Prostate gland (tissue), 2 donors: ENCODE measurements at places on chromosomes 6 and 20. TPM values are rescaled to one million over a fixed set of nuclear protein-coding genes. Genes with fewer than 3 reads are reported as not detected.

DNA sequence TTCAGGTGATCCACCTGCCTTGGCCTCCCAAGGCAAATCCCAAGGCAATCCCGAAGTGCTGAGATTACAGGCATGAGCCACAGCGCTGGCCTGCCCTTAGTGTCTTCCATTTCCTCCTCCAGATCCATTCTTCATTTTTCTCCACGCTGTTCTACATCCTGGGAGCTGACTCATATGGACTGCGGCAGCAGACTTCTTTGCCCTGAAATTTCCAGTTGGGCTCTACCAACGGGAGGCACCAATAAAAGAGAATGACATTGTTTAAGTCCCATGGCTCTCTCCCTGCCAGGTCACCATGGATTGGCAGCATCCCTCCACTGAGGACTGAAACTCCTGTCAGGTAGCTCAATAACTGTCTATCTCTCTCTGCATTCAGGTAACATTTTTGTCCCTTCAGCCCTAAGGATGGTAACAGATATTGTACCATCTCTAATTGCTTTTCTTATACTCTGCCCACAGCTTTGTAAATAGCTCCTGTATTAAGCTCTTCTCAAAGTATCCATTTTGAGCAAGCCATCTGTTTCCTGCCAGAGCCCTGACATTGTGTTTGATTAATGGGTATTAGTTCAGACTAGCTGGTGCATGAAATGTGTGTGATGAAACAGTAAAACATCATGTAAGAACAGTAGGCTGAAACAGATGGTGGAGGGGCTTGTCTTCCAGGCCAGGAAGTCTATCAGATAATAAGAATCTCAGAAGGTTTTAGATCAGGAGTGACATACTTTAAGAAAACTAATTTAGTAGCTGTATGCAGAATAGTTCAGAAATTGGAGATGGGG, 3.6 kb downstream of the TBCC start:
- no peaks in the 10 kb centered on the region for H3K4me1 ChIP-seq
- H3K27me3 ChIP-seq = no peaks in the 10 kb centered on the region
- no peaks in the 10 kb centered on the region for H3K36me3 ChIP-seq
- H3K27ac ChIP-seq = no peak overlapping the region
- no peak overlapping the region for H3K4me3 ChIP-seq
- no peak for DNase-seq

DNA sequence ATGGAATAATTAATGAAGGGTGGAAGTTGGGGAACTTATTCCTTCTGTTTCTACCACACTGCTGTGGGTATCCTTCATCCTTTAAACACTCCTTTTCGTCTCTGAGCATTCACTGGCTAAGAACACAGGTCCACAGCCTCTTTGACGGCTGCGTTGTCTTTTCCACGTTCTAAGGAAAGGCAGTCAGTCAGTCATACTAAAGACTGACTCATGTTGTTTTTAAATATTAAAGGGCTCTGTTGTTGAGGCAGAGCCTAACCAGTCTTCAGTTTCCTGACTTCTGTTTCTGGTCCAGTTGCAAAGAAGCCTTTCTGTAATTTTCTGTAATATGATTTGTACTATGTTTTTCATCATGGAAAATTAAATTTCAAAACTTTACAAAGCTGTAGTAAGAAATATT, 48.0 kb downstream of the UST start:
- no peaks in the 10 kb centered on the region for H3K4me1 ChIP-seq
- no peaks in the 10 kb centered on the region for H3K27me3 ChIP-seq
- no peak overlapping the region for H3K27ac ChIP-seq
- no peaks in the 10 kb centered on the region for H3K36me3 ChIP-seq
- DNase-seq = no peak

SGK2 gene
- total RNA-seq = 4.5 TPM

MYT1 gene
- total RNA-seq = 0.27 TPM

DNA sequence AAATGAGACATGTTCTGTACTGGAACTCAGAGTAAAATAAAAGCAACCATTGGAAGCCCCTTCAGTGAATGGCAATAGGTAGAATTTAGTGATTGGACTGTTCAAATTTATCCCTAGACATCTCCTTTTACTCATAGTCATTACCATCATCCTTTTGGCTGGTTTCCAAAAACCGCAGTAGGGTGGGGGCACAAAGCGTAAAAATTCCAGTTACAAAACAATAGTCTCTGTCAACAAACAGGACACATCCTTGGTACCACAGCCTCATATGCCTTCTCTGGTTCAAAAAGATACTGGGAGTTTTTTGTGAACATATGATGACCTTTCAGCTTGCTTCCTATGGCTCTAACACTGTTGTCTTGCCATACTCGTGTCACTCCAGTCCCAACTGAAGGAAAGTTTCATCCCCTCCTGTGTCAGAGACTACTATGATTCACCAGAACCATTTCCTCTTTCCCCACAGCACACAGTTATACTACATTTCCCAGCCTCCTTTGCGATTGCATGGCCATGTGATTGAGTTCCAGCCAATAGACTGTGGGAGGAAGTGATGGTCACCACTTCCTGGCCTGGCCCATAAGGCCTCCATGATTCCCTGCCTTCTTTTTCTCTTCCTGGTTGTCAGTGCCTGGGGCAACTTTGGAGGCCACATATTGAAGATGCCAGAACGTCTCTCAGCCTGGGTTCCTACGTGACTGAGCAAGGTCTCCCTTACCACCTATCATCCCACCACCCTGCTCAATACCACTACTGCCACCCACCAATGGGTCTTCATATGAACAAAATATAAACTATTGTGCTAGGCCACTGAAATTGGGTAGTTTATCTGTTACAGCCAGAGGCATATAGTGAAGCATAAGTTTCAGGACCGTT, 162.4 kb downstream of the ID4 start:
- H3K27me3 ChIP-seq = no peaks in the 10 kb centered on the region
- H3K4me3 ChIP-seq = no peak overlapping the region
- no peak overlapping the region for H3K27ac ChIP-seq
- H3K4me1 ChIP-seq = no peaks in the 10 kb centered on the region

DNA sequence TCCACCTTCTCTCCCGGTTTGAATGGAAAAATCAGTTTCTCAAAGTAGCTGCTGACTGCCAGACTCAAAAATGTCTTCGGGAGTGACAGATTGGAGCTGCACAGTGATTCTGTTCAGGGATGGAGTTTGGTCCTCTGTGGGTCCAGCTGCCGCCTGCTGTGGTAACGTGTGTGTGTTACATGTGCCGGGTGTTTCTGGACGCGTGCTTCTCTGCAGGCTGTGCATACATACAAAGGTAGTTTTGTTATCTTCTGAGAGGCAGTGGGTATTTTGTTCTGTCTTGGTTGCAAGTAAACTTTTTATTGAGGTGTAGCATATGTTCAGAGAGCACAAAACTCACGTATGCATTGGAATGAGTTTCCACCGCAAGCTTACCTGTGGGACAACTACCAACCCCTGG, 41.3 kb upstream of the NAA20 start:
- no peaks in the 10 kb centered on the region for H3K4me1 ChIP-seq
- DNase-seq = no peak
- no peaks in the 10 kb centered on the region for H3K27me3 ChIP-seq
- H3K27ac ChIP-seq = peak overlapping the region; percentile 89
- no peaks in the 10 kb centered on the region for H3K36me3 ChIP-seq
